ENCODE measurements at places on chromosomes 11 and 22.

GRCh38 chr22:38477585-38477984 lies 9.7 kb downstream of the KDELR3 start:
- DNase-seq = no peak

DNA sequence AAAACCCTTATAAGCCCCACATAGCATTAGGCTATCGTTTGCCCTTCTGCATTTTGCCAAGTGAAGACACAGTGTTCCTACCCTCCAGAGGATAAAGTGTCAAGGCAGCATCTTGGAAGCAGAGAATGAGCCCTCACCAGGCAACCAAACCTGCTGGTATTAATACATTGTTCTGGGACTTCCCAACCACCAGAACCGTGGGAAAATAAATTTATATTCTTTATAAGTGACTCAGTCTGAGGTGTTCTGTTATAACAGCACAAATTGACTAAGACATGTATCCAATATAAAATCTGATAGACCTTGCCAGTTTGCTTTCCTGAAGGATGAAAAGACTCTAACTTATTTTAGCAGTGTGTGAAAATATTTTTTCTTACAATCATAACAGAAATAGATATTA lies 792.5 kb upstream of the LRRC4C start:
- no peak for DNase-seq

GRCh38 chr22:46278656-46279645 lies 11.1 kb downstream of the TTC38 start:
- no peak for DNase-seq

DNA sequence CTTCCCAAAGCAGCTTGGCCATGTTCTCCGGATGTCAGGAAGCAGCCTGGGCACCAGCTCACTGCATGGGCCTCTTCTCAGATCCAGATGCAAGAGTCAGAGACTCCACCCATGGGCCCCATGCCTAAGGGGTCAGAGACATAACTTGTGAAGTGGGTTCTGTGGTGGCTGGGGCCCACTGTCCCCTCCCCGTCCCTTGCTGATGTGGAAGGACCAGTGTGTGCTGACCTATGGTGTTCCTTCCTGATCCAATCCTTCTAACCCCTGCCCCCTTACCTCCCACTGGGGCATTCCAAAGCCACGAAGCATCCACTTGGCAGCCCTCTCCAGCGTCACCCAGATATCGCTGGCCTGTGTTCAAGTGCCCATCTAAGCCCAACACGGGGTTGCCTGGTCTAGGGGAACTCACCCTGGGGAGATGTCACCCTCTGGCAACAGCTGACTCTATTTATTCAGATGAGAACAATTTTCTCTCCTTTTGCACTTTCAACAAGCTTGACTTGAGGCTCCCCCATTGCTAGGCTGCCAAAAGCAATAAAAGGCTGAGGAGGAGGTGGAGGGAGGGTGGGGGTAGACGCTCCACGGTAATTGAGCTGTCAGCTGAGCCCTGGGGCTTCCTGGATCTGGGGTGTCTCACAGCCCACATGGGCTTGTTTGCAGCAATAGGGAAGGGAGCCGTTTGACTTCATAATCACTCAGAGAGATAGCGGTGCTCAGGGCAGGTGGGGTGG lies 158.5 kb downstream of the ADAMTS15 start:
- DNase-seq = no peak

- no peak for DNase-seq
These were observed at the start of gene ZC3H12C for GRCh38 chr11:110092515-110093406. Gene ZC3H12C, plus strand, starts transcription at chr11:110093392. Its CDS starts 20 bp downstream, at chr11:110093412.

DNA sequence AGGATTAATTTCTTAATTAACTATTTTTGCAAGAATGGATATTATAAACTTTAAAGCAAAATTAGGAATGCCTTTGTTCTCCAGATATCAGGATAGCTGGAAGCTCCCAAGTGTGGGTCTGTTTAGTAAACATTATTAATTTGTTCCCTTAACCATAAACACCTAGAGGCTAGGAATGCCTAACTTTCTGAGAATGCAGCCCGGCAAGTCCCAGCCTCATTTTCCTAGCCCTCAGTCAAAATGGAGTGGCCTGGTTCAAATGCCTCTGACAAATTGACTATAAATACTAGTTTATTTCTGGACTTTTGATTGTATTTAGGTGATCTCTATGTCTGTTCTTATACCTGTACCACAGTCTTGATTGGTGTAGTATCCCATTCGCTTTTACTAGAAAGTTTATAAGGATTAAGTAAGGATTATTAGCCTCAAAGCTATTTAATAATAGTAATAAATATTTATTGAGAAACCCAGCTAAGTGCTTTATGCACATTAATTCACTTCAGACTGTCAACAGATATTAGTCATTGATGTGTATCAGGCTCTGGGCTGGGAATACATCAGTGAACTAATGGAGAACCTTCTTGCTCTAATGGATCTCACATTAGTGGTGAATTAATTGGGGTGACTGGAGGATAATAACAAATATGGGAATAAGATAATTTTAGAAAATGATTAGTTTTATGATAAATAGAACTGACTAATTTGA lies 25.8 kb downstream of the PPME1 start:
- DNase-seq = no peak

DNA sequence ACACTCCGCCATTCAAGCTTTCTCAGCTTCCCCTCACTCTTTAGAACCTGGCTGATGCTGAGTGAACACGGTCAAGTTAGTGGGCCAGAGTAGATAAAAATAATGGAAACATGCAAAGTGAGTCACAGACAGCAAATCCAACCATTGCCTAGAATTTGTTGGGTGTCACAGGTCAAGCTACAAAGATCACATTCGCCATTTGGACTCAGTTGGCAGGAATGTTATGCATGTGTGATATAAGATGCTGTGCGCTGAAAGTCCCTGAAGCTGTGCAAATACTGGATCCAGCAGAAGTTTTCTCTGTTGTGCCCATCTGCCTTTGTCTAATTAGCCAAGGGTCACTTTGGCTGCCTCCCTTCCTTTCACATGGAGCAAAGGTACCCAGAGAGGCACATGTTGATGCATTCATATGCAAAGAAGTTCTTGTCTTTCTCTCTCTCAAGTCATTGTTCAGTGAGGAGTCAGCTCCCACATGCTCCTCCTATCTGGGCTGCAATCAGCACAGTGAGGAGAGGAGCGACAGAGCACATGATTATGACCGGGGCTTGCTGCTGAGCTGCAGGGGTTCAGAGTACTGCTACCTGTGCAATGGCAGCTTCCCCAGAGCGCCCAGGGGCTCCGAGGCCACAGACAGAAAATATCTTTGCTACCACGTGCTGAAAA lies 39.7 kb downstream of the FLI1 start:
- DNase-seq = no peak

Measured in activated T-cell treated with anti-CD3 and anti-CD28 coated beads for 4 hours (primary cell).